ENCODE measurements at places on chromosomes 7 and 10.
A peak's percentile ranks its signal among the peaks of the same experiment; 100 is the strongest.

GRCh38 chr7:28573651-28574301 lies 161.5 kb downstream of the CREB5 start:
- DNase-seq: no peak

GRCh38 chr7:157150882-157151281 lies 12.2 kb downstream of the UBE3C start:
- no peak for DNase-seq

DNA sequence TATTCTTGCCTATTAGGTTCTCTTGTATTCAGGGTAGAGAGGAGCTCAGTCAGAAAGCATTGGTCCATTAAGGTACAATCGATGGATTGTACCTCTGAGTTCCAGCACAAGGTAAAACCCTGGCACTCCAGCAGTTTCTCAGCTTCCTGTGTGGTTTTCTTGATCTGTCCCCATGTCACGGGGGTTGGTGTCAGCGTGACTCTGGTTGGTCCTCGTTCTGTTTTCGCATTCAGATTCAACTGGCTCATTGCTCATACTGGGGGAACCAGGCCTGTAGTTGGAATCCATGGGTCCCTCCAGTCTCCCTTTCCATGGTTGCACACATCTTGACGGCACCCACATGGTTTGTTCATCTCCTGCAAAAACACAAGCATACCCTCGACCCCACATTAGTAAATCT lies 32.7 kb upstream of the RASGEF1A start:
- DNase-seq: peak; percentile 45

DNA sequence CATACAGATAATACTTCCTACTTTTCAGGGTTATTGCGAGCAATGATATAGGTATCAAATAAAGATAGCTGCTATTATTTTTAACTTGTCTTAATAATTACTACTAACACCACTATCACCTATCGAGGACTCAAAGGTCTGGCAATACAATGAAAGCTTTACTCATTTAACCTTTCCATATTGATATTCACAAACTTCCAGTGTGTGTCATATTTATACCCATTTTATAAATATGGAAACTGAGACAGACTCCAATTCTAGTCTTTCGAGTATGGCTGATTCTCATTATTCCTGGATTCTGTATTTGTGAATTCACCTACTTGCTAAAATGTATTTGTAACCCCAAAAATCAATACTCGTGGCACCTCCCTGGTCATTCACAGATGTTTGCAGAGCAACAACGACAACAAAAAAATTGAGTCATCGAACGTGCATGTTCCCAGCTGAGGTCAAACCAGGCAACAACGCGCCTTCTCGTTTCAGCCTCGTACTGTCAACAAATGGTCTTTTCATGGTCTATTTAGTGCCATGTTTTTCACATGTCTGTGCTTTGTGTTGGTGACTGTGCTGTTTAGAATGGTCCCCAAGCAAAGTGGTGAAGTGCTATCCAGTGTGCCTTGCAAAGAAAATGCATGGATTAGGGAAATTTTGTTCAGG lies 51.7 kb downstream of the SMURF1 start:
- DNase-seq: no peak

DNA sequence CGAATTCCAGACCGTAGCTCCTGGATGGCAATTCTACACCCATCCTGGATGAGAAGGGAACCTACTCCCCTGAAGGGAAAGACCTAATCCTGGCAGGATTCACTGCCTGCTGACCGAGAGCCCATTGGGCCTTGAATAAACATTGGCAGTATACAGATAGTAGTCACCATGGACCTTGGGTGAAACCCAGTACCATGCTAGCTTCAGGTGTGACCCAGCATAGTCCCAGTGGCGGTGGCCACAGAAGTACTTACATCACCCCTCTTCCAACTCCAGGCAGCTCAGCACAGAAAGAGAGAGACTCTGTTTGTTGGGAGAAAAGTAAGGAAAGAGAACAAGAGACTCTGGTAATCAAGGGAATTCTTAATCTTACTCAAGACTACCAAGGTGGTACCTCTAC lies 97.2 kb upstream of the SLC13A1 start:
- DNase-seq: no peak

Data from T-helper 2 cell treated with Interferon-gamma antibody and Interleukin-4, amounts not matched to agents 5 μg/mL and 100 μg/mL, for 36 hours (primary cell).